ENCODE measurements at places on chromosomes 2 and 18. TPM values are rescaled to one million over a fixed set of nuclear protein-coding genes. Genes with fewer than 3 reads are reported as not detected.

Gene LOXHD1
- total RNA-seq = not detected

Gene TUBA4B
- total RNA-seq = not detected

DNA sequence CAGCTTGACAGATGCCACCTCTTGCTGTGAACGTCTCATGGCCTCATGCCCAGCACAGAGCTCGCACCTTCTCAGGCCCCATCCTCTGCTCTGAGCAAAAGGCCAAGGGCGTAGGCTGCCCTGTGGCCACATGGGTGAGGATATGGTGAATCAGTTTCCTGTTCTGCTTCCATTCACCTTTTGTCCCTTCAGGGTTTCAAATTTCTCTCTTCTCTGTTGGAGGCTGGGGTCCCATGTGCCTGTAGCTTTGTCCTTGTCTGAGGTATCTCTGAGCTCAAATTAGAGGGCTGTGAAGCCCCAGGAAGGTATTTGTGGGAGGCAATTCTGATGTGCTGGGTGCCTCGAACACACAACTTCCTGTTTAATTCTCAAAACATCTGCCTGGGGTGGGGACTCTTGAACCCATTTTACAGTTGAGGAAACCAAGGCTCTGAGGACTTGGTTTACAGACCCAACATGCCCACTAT, 29.0 kb downstream of the ZAP70 start:
- no peak for DNase-seq

DNA sequence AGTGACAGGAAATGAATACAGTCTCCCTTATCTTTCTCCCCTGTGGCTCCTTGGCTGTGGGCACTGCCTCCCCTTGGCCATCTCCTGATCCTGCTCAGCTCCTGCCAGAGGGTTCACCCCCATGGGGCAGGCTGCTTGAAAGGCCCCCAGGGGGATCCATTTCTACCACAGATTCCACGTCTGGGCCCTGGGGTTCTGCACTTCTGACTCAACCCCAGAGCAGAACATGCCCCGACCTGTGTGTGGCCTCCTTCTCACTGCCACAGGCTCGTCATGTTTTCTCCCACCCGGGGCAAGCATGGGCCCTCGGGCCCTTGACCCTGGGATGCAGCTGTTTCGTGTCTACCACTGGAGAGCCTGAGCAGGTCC, 122.2 kb downstream of the ACKR3 start:
- DNase-seq = no peak

DNA sequence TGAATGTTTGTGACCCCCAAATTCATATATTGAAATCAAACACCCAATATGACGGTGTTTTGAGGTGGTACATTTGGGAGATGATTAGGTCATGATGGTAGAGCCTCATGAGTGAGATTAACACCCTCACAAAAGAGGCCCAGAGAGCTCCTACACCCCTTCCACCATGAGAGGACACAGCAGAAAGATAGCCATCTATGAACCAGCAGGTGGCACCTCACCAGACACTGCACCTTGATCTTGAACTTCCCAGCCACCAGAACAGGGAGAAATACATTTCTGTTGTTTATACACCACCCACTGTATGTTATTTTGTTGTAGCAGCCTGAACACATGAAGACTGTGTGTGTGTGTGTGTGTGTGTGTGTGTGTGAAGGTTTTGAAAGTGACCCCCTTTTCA, 58.1 kb downstream of the ST3GAL5 start:
- no peak for DNase-seq

GRCh38 chr2:237563816-237564215, 2.6 kb upstream of the PRLH start:
- DNase-seq = peak; percentile 47

DNA sequence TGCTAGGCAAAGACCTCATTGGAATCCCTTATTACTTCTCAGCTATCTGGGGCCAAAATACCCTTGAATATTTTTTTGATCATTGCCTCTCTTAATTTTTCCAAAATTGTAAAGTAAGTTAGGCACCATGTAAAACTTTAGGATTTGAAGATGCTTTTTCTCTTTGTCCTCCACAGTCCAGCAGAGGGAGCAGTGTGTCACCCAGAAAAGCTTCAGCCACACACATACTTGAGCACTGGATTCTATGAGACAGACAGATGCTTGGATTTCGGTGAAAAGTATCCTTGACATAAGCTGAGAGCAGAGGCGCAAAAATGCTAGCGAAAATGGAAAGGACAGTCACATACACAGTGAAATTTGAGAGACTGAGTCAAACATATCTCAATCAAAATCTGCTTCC, 74.7 kb upstream of the KCNJ3 start:
- DNase-seq = peak; percentile 50

- no peak for DNase-seq
These were observed 464.3 kb downstream of the NBAS start for GRCh38 chr2:15096873-15097272.

GRCh38 chr2:236051806-236052205, 116.4 kb downstream of the GBX2 start:
- DNase-seq = no peak

- DNase-seq = no peak
These were observed 1579.5 kb downstream of the LRP1B start for GRCh38 chr2:140551287-140551686.

- no peak for DNase-seq
These were observed 11.3 kb downstream of the OSR1 start for GRCh38 chr2:19346983-19347618.

- no peak for DNase-seq
These were observed 76.1 kb upstream of the CAVIN2 start for GRCh38 chr2:191922736-191923651.

GRCh38 chr18:45335282-45336043, 279.8 kb upstream of the SLC14A2 start:
- DNase-seq = no peak

DNA sequence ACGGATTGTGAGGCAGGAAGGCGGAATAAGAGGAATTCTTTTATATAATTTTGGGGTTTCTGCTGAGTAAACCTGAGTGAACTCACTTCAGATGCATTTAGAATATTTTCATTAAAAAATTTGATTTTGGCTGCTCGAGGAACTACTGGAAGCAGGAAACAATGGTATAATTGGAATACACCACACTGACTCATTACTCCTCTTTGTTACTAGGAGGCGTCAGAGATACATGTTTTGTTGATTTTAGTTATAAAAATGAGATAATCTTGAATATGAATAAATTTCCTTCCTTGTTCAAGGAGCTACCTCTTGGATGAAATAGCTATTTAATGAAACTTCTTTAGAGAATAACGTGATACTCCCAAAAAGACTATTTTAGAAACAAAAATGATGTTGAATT, 97.4 kb downstream of the ANKRD36 start:
- no peak for DNase-seq
